C1 segment of cervical spinal cord (tissue), 14 donors: ENCODE measurements at places on chromosomes 12 and 14.
A peak's percentile ranks its signal among the peaks of the same experiment; 100 is the strongest.

DNA sequence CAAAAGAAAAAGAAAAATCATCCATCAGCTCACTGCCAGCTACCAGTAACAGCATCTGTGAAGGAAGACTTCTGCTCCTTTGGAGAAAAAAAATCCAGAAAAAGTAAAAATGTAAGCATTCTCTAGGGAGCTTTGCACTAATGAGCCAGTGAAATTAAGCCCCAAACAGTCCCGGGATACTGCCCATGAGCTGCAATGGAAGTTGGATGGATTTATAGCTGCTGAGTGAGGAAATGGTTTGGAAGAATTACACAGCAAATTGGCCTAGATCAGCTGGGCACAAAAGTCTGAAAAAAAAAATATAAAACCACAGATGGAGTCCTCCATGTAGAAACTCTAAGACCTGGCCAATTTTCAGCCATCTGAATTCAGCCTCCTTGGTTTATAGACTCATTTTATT, 462.9 kb upstream of the USP15 start:
- DNase-seq: no peak

DNA sequence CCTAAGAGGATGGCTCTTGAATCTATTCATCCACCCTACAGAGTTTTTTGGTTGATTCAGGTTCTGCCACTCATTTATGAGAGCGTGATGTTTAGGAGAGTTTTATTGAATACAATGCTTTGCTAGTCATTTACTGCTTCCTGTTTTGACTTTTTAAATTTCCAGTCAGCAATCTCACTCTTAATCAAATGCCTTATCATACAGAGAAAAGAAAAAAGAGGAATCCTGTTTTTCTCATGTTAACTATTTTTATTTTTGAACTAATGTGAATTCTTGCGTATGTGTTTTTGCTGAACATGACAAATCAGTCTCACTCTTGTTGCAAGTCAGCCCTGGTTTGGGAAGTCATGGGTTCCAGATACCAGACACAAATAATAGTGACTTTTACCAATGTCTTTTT, 22.1 kb upstream of the LGMN start:
- DNase-seq: no peak

GRCh38 chr12:62720661-62721330, 214.2 kb downstream of the PPM1H start:
- peak; percentile 43 for DNase-seq

GRCh38 chr12:46342562-46343033, 30.0 kb downstream of the SLC38A2 start:
- DNase-seq: peak; percentile 14

GRCh38 chr14:71486279-71486678, 445.9 kb upstream of the RGS6 start:
- DNase-seq: no peak

DNA sequence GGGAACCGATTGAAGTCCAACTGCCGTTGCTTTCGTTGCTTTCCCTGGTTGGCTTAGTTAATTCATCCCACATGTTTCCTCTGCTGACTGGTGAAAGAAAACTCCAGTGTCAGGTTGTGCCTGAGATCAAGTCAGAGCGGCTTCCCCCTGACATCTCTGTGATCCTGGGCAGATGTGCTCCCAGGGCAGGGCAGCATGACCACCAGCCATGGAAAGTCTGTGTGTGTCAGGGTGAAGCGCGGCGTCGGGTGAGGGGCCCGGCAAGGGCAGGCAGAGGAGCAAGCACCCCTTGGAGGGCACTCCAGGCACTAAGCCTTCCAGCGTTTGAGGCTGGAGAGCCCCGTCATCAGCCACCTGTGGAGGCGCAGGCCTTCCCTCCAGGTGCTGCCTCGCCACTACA, 54.5 kb upstream of the IGF1 start:
- no peak for DNase-seq

DNA sequence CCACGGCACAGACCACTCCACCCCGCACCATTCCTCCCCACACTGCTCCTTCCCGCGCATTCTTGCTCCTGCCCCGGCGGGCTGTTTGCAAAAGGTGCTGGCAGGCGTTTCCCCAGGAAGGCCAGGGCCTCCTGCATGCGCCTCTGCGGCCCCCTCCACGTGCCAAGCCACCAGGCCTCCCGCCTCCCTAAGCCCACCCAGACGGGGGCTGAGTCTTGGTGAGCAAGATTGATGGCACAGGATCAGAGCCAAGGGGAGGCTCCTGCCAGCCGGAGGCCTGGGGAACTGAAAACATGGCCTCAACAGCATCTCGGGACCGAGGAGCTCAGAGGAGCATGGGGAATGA, 328.3 kb upstream of the DIO3 start:
- DNase-seq: no peak

DNA sequence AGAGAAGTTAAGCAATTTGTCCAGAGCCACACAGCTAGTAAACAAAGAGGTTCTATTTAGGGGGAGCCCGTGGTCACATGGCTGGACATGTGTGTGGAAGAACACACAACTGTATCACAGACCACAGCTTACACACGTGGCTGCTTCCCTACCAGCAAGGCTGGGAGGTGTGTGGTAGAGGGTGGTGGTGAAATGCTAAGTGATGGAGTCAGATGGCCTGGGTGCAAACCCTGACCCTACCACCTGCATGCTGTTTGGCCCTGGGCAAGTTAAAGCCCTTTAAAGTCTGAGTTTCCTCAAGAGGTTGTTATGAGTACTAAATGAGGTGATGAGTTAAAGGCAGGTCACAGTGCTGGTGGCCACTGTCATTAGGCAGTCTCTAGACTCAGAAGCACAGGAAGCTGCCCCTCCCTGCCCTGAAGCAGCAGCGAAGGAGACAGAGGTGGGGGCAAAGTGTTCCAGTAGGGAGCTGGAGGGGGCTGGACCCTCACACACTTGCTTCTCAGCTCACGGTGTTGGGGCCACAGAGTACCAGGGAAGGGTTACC, 64.2 kb downstream of the ERH start:
- DNase-seq: no peak

GRCh38 chr14:97283426-97283825, 486.2 kb downstream of the VRK1 start:
- DNase-seq: no peak

GRCh38 chr12:49298160-49298559, 3.2 kb downstream of the PRPH start:
- no peak for DNase-seq

- DNase-seq: no peak
Measured at GRCh38 chr14:81682701-81683100, 149.0 kb upstream of the SEL1L start.

GRCh38 chr12:27063250-27063851, 19.0 kb downstream of the C12orf71 start:
- no peak for DNase-seq

- DNase-seq: no peak
Measured at GRCh38 chr12:51190820-51191219, 17.9 kb upstream of the TFCP2 start.

GRCh38 chr12:57521525-57522010, 1.1 kb upstream of the MBD6 start:
- peak; percentile 66 for DNase-seq

- DNase-seq: no peak
Measured at GRCh38 chr14:76376409-76376877, 506 bp downstream of the ESRRB start.

GRCh38 chr12:124774054-124774461, 89.6 kb downstream of the SCARB1 start:
- DNase-seq: no peak

DNA sequence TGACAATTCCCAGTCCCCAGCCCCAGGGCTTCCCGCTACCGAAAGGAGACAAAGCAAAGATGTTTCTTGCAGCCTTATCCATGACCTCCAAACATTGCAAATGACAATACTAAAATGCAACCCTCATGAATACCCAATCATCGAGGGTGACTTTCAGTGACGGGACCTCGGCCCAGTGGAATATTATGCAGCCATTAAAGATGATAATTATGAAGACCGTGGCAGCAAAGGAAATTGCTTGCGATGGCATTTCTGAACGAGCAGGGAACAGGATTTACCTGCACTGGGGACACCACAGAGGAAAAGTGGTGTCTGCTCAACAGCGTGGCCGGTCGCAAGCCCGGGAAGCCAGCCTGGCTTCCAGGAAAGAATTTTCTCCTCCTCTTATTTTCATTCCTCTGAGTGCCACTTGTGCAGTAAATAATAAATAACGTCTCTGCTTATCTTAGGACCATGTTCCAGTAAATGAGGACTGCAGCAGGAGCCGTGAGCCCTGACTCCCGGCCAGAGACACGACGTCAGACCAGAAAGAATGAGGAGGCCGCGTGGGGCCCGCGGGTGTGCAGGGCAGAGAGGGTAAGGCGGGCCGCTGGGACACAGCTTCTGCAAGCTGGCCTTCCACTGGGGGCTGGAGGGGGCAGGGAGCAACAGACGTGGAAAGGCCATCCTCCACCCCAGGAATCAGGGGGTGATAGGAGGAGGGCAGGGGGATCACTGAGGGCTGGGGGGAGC, 6.6 kb downstream of the C14orf180 start:
- no peak for DNase-seq

- no peak for DNase-seq
Measured at GRCh38 chr12:57627501-57628279, 5.3 kb downstream of the B4GALNT1 start.

GRCh38 chr12:52631676-52632459, 13.5 kb upstream of the KRT73 start:
- no peak for DNase-seq

DNA sequence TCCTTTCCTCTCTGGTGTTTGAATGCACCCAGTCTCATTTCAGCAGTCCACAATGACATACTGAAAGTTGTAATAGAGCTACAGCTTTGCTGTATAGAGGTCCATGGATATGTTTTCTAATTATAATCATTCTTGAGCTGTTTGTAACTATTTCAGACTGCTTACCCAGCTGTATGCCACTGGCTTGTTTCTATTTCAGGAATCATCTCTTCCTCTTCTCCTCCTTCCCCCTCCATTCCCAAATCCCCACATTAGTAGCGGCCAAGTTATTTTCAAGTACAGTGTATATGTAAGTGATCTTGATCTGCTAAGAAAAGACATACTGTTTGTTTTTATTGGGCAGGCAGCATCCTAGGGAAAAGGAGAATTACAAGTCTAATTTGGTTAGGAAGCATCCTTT, 775.0 kb downstream of the DIO2 start:
- DNase-seq: no peak

- peak; percentile 72 for DNase-seq
Measured at GRCh38 chr12:4273652-4274395, at the start of gene CCND2. Gene CCND2 (plus strand): TSS chr12:4273762. CDS start chr12:4274041, 279 bp downstream.

GRCh38 chr12:104641862-104642261, 185.1 kb downstream of the CHST11 start:
- DNase-seq: no peak

- no peak for DNase-seq
Measured at GRCh38 chr14:37589715-37590427, 5.2 kb downstream of the FOXA1 start.

GRCh38 chr12:107668320-107669098, 17.1 kb upstream of the PWP1 start:
- DNase-seq: no peak

GRCh38 chr12:40819436-40820108, 127.3 kb downstream of the CNTN1 start:
- no peak for DNase-seq

DNA sequence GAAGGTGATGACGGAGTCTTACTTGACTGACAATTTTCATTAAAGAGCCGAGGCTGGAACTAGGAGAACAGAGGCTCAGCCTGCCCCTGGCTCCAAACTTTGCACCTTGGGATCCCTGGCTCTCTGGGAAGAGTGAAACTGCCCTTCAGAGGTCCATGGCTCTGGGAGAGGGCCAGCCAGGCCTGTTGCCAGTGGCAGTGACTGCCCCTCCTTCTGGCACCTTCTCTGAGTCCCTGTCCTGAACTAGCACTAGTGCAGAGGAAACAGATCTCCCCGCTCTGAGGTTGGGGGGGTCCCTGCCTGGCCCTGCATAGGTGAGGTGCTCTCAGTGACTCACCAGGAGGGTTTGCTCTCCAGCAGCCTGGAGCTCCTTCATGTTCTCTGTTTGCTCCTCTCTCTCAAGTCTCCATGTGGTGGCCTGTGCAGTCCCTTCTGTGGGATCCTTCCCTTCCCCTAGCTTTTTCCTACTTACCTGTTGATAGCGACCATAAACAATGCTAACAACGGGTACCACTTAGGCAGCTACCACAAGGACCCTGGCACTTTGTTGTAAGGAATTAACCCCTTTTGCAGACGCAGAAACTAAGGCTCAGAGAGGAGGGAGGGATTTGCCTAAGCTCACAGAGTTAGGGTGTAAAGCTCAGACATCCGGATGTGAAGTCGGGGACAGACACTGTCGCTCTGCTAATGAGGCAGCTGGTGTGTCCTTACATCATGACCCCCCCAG, 22.4 kb downstream of the FAM222A start:
- no peak for DNase-seq

GRCh38 chr12:2613326-2614073, 181.3 kb upstream of the FKBP4 start:
- DNase-seq: no peak

- no peak for DNase-seq
Measured at GRCh38 chr14:72451054-72451972, 442.6 kb downstream of the DPF3 start.

DNA sequence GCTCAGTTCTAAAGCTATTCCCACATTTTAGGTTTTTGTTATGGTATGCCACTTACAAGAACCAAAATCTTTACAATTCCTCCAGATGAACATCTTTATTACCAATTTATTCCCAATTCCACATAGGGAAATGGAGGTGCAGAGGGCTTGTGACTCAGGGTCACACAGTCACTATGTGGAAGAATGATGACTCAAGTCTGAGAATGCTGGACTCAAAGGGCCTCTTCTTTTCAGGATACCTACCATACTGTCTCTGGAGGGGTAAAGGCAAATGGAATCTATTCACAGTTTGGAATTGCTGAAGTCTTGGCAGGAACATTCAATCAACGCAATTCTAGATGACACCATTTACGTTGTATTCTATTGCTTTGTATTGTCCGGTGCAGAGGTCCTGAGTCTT, 48.2 kb upstream of the MANSC4 start:
- no peak for DNase-seq

DNA sequence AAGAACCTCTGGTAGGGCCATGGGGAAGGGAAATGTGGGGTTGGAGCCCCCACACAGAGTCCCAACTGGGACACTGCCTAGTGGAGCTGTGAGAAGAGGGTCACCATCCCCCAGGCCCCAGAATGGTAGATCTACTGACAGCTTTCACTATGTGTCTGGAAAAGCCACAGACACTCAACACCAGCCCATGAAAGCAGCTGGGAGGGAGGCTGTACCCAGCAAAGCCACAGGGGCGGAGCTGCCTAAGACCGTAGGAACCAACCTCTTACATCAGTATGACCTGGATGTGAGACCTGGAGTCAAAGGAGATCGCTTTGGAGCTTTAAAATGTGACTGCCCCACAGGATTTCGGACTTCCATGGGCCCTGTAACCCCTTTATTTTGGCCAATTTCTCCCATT, 97.8 kb downstream of the HMGA2 start:
- DNase-seq: no peak

- no peak for DNase-seq
Measured at GRCh38 chr12:68612202-68612601, 1.5 kb downstream of the RAP1B start.

DNA sequence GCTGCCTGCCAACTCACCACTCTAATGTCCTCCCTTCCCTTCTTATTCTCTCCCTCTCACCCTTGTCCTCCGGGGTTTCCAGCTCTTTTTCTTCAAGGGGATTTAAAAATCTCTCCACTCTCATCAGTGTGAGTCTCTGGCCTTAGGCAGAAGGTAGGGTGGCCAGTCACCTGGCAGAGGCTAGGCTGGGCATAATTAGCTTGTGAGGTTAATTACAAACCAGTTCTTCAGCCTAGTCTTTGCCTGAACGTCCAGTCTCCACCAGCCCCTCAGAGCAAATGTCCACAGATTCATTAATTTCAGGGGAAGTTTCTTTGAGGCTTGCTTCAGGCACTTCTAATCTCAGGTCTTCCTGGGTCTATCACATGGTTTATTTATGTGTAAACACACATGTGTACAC, 6.7 kb downstream of the KRT7 start:
- no peak for DNase-seq

GRCh38 chr14:49892301-49892635, 614 bp upstream of the ARF6 start:
- DNase-seq: peak; percentile 80
